Bone marrow (tissue), 2 donors: ENCODE measurements at places on chromosomes 6 and 20.

DNA sequence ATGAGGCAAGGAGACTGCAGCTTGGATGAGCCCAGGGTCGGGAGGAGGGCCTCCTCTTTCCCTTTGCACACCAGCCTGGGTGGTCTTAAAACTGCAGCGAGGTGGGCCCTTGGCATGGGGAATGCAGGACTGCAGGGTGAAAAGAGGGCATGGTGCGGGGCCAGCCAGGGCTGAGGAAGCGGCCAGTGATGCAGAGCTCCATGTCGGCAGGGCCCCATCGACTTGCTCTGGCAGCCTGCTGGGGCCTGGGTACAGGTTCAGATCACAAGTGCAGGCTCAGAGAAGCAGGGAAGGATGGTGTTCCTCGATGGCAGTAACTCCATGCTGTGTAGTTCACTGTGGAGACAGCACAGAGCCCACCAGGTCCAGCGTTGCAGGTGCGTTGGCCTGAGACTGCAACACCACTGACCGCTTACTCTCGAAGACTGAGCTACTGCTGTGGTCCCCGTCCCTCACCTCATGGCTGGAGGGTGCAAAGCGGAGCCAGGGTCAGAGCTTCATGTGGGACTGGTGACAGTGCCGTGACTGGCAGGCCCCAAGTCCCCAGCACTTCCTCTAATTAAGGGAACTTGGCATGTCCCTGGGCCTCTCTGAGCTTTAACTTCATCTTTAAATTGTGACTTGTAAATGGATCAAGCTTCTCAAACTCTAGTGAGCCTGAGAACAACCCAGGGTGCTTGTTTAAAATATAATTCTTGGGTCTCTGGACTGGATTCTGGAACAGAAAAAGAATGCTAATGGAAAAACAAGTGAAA is 223.2 kb downstream of the SYNDIG1 start:
- DNase-seq, result no peak

DNA sequence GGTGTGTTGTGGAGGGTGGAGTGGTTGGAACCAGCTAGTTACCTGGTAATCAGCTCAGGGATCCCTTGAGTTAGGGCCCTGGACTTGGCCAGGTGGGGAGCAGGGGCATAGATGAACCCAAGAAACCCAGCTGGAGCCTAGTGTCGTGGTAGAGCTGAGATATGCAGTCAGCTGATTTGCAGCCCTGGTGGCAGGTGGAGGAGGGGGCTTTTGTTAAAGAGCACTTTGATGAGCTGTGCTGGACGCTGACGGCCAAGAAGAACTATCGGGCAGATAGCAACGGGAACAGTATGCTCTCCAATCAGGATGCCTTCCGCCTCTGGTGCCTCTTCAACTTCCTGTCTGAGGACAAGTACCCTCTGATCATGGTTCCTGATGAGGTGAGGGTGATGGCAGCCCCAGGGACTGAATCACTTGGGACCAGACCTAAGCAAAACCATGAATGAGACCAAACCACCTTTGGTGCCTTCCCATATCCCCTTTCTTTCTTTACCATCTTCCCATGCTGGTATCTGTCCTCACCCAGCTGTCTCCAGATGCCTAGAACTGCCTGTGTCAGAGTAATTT is 12.7 kb downstream of the DEF6 start:
- DNase-seq, result no peak

- no peak for DNase-seq
Observed at GRCh38 chr20:61640131-61640870, 388.2 kb downstream of the CDH4 start.

DNA sequence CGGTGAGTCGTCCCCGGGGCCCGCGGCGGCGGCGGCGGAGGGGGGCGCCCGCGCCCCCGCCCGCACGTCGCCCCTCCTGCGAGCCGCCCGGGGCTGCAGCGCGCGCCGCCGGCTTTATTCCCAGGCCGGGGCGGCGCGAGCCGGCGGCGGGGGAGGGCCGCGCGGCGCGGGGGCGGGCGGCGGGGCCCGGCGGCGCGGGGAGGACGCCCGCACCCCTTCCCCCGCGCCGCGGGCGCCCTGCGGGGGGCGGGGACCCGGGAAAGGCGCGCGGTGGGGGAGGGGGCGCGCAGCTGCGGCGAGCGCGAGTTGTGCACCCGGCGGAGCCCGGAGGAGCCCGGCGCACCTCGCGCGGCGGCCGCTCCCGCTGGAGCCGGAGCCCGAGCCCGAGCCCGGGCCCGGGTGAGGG is 646 bp downstream of the HMGA1 start:
- DNase-seq, result no peak

- DNase-seq, result no peak
Observed at GRCh38 chr6:144710207-144710606, 425.1 kb downstream of the UTRN start.

DNA sequence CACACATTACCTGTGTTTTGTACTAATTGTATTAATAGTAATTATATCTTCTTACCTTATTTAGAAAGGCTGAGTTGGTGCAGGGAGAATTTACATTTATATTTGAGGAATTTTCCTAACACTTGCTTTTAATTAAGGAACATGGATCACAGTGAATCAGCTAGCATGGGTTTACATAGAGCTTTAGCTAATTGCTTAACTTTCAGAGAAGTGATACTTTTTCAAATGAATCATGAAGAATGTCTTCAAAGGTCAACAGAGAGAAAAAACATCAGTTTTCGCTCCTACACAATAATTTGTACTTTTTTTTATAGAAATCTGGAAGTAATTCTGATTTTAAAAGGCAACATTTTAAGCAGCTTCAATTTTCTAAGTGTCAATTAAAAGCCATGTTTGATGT is 195.0 kb upstream of the HEY2 start:
- no peak for DNase-seq

DNA sequence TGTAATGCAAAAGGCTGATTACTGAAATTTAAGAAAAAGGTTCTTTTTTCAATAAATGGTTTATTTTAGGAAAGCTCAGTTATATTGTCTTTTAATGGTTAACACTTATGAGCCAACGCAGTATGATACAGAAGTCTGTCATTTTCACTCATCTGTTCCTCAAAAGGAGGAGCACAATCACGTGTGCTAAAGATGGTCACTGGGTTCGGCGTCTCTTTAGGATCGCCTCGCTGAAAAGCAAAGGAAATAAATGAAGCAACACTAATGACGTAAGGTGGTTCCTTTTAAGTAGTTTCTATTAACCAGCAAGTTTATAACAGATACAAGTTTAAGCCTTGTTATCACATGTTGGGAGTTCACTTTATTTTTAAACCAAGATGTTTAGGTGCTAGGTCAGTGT is 125.7 kb downstream of the MAP3K4 start:
- DNase-seq, result no peak

- no peak for DNase-seq
Observed at GRCh38 chr20:57987659-57988058, 240.8 kb downstream of the ANKRD60 start.

DNA sequence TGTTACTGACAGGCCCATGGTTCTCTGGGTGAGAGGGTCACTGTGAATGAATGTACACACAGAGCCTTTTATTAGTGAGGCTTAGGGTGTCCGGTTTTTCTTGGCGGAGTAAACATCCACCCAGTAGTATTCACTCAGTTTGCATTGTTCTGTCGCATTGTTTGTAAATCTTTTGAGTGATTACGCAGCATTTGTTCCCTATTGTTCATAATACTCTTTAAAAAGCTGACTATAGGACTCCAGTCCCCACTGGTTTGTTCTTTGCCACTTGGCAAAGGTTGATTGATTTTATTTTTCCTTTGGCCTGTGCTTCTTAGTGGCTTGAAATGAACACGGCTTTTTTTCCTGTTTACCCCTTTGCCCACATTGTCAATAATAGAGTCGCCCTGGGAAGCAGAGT is 130.1 kb upstream of the ESR1 start:
- no peak for DNase-seq

- no peak for DNase-seq
Observed at GRCh38 chr6:56765494-56765893, 122.8 kb upstream of the DST start.

- DNase-seq, result no peak
Observed at GRCh38 chr6:10230531-10230930, 184.3 kb downstream of the TFAP2A start.

GRCh38 chr20:1204113-1204512 is 859 bp downstream of the C20orf202 start:
- peak; percentile 39 for DNase-seq

DNA sequence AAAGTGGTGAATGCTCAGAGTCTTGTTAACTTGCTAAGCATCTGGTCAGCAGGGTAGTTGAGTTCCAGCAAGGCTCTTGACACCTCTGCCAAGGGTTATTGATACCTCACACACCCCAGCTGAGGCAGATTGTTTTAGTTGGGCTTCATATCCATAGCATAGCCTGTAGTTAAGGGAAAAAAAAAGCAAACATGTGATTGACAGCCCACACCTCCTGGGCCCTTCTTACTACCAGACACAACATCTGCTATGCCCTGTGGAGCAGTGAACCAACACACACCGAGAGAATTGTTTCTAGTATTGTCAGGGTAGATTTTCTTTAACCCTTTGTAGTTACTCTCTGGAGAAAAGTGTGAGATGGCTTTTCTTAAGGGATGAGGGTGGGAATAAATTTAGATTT is 697.0 kb upstream of the POU3F2 start:
- DNase-seq, result no peak

DNA sequence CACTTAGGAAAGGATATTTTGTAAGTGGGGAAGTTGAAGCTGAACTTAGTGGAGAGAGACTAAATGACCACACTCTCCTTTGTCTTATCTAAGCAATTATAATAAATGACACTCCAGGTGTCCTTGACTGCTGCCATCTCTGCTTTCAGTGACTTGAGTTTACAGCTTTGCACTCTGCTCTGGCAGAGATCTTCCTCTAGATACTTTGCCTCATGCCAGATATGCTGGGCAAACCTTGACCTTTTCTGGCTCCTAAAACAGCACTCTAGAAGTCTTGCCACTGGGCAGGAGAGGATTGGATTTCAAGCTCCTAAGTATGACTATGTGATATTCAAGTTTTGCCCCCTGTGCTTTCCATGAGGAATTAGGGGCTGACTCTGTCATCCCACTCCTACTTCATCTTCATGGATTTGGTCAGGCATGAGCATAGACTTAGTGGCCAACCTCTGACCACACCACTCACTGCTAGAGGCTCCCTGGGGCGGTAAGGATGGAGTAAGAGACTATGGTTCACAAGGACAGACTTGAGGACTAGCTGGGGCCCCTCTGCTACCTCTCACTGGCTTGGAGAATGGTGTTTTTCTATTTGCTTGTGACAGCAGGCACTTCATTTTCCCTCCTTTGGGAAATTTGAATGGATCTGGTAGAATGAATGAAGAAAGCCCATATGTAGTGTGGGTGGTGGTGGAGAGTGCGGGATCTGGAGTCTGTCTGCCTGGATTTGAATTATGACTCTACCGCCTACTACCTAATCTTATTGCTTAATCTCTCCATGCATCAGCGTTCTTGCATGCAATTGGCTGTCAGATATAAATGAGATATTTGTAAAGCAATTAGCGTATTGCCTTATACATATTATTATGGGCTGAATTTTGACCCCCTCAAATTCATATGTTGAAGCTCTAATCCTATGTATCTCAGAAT is 191.4 kb downstream of the REV3L start:
- DNase-seq, result no peak

GRCh38 chr6:15089569-15090144 is 156.2 kb upstream of the JARID2 start:
- DNase-seq, result no peak

- DNase-seq, result no peak
Observed at GRCh38 chr6:136201732-136202131, 48.4 kb downstream of the MTFR2 start.

- DNase-seq, result no peak
Observed at GRCh38 chr20:47368301-47368700, 11.8 kb upstream of the ZMYND8 start.

- no peak for DNase-seq
Observed at GRCh38 chr6:80547827-80548226, 441.4 kb downstream of the BCKDHB start.

DNA sequence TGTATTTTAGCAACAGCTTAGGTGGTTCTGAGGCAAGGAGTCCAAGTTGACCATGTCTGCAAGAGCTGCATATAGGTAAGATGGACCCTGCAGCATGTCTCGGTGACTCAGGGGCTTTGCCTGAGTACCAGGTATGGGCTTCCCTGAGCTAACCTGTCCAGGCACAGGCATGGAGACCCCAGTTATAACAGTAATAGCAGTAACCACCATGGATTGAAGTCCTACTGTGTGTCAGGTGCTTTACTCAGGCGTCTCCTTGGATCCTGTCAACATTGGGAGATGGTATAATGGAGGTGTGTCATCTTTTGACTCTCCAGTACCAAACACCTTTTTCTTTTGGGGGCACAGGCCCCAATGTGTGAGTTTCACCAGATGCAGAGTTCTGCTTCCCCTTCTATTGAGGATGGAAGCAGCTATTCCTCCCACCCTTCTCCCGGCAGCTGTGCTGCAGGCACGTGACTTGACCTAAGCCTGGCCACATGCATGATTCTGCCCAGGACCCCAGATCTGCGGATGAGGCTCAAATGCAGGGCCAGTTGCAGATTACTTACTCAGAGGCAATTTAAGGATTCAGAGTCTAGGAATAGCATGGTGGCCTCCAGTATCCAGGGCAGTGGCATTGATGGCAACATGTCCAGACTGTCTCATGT is 13.8 kb downstream of the TREM1 start:
- DNase-seq, result no peak

GRCh38 chr6:167652701-167653095 is 174.0 kb upstream of the AFDN start:
- no peak for DNase-seq

DNA sequence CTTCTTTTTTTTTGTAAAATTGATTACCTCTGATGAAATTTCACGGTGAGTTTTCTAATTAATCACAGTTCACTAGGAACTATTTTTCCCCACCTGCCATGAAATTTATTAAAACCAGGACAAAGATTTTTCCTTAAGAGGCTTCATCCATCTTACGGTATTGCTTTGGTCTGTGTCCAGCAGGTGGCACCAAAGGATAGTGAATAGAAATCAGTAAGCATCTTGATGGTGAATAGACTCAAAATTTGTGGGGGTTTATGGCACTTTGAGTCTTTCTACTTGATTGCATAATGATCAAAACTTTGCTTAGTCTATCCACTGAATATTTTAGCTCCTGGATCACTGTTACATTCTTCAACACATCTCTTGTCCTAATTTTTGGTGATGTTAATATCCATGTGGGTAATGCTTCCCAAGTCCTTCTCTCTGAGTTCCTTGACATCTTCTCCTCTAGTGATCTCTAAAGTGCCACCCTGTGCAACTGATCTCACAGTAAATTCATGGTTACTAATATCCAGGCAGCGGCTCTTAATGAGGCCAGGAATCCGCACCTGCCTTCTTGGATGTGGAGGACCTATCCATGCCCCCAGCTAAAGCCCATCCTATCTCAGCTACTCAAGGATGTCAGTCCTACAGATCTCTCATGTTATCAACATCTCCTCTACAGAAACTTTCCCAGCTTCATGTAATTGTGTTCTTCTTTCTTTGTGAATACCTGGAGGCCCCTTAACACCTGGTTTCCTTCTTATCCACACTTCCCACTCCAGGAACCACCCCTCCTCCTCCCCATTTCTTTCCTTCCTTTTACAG is 54.5 kb downstream of the STMND1 start:
- DNase-seq, result no peak
